ENCODE measurements at places on chromosomes 7 and 10.

- DNase-seq: peak; percentile 56
Measured at GRCh38 chr10:13346283-13347042, 1.6 kb downstream of the SEPHS1 start.

GRCh38 chr7:2109936-2110609 lies 122.7 kb downstream of the MAD1L1 start:
- peak; percentile 63 for DNase-seq

GRCh38 chr10:3761021-3761686 lies 23.9 kb downstream of the KLF6 start:
- DNase-seq: no peak

- no peak for DNase-seq
Measured at GRCh38 chr10:126045861-126046260, 149.5 kb downstream of the FANK1 start.

GRCh38 chr10:24118246-24118645 lies 90.7 kb upstream of the KIAA1217 start:
- DNase-seq: peak; percentile 79
